Colonic mucosa (tissue), 4 donors: ENCODE measurements at places on chromosomes 7 and 10. TPM values are rescaled to one million over a fixed set of nuclear protein-coding genes. Genes with fewer than 3 reads are reported as not detected.

UROS gene
- total RNA-seq: 30.2 TPM

DNA sequence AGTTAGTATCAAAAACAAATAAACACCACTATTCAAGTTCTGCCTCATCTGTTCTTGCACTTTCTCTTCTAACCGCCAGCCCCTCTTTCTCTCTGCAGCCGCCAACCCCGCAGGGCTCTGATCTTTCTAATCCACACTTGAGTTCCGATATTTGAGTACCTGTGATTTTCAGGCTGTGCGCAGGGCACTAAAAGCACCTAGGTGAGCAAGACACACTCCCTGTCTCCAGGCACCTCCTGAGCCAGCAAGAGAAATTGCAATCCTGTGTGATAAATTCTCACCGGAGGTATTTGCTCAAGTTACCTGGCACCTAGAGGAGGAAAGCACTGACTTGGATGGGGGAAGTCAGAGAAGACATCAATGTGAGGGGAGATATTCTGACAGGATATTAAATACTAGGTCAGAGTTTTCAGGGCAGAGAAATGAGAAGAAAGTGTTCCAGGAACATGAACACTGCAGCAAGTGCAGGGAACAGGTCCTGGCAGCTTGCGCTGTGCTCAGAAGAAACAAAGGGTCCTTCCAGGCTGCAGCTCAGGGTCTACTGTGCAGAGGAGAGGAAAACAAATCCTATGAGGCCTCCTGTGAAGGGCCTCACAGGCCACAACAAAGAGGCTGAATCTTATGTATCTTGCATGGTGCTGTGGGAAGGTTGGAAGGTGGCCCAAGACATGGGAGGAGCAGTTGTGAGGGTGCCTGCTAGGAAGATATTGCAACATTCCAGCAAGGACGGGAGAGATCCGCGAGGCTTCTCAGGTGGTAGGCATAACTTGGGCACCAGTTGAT is 568.7 kb upstream of the MGMT start:
- no peaks in the 10 kb centered on the region for H3K36me3 ChIP-seq
- DNase-seq: no peak
- H3K27ac ChIP-seq: no peak overlapping the region
- H3K4me3 ChIP-seq: no peak overlapping the region

C7orf57 gene
- total RNA-seq: not detected

DNA sequence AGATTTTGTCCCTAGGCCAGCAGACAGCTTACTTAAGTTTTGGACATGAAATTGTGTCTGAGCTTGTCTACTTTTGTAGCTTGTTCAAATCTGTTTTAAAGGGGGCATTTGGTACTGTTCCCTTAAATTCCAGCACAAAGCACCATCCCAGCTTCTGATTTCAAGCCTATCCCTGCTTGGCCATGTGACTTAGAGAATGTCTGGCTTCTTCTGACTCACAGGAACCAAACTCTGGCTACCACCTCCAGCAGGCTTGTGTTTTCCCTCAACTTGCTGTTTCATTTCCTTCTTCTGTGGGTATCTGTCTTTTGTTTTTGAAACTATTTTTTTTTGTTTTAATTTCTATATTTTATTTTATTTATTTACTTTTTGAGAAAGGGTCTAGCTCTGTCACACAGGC is 97.9 kb upstream of the FZD8 start:
- H3K27me3 ChIP-seq: no peaks in the 10 kb centered on the region
- no peak overlapping the region for H3K27ac ChIP-seq
- H3K4me1 ChIP-seq: no peaks in the 10 kb centered on the region
- H3K36me3 ChIP-seq: no peaks in the 10 kb centered on the region

- DNase-seq: no peak
- H3K27me3 ChIP-seq: no peaks in the 10 kb centered on the region
- H3K27ac ChIP-seq: no peak overlapping the region
- no peak overlapping the region for H3K4me3 ChIP-seq
- no peaks in the 10 kb centered on the region for H3K4me1 ChIP-seq
These were observed 50.1 kb upstream of the GDF10 start for GRCh38 chr10:47249881-47250280.

DGKI gene
- total RNA-seq: 0.67 TPM
